NCI-H1694 treated with DMSO at 0.1 percent for 48 hours (cell line): ENCODE measurements at places on chromosomes 4 and X.

DNA sequence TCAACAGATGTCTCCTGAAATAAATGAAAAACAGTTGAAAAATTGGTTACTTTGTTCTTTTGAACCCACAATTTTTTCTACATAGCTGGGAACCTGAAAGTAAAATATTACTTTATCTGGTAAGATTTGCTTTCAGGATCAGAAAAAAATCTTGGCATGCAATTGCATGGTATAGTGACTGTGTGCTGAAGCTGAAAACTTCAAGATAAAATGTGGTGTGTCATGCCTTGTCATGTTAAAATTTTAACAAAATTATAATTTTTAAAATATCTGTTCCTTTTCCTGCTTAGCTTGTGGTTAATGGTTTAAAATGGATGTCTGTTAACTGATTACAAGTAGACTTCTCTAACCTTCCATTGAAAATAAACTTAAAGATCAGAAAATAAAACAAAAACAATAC is 904.8 kb downstream of the PDHA2 start:
- no peak for DNase-seq

GRCh38 chr4:185820146-185821028 is 8.4 kb upstream of the SORBS2 start:
- DNase-seq = no peak

DNA sequence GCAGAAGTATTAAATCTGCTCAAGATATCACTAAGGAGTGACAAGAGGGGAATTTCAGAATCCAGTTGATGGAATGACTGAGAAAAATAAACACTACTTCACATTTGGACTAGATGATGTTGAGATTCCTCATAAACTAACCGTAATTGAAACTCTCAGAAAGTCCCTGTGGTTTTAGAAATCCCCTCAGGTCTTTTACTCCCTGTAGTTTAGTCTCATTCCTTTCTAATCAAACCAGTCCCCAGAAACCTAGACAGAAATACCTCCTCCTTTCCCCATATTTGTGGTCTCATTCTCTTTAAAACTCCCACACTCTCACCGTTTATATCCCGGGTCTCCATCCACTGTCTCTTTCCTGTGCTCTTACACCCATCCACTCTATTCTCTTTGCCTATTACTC is 15.0 kb upstream of the TLR1 start:
- no peak for DNase-seq

GRCh38 chr4:175457956-175458355 is 354.1 kb downstream of the GPM6A start:
- no peak for DNase-seq

DNA sequence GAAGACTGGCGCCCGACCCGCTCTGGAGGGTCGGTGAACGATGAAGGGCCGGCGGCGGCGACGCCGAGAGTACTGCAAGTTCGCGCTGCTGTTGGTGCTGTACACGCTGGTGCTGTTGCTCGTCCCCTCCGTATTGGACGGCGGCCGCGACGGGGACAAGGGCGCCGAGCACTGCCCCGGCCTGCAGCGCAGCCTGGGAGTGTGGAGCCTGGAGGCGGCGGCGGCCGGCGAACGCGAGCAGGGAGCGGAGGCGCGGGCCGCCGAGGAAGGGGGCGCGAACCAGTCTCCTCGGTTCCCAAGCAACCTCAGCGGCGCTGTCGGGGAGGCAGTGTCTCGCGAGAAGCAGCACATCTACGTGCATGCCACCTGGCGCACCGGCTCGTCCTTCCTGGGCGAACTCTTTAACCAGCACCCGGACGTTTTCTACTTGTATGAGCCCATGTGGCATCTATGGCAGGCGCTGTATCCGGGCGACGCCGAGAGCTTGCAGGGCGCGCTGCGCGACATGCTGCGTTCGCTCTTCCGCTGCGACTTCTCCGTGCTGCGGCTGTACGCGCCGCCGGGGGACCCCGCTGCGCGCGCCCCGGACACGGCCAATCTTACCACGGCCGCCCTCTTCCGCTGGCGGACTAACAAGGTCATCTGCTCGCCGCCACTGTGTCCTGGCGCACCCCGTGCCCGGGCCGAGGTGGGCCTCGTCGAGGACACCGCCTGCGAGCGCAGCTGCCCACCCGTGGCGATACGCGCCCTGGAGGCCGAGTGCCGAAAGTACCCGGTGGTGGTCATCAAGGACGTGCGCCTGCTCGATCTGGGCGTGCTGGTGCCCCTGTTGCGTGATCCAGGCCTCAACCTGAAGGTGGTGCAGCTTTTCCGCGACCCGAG is 568 bp downstream of the CHST7 start:
- DNase-seq = no peak

- DNase-seq = no peak
Measured at GRCh38 chr4:109195646-109196045, 106.8 kb downstream of the COL25A1 start.

- DNase-seq = no peak
Measured at GRCh38 chrX:111483135-111483534, 28.3 kb upstream of the SERTM2 start.
